Activated T-cell treated with anti-CD3 and anti-CD28 coated beads for 24 hours (primary cell): ENCODE measurements at places on chromosomes 11 and 22.

- DNase-seq = no peak
Observed at GRCh38 chr11:109798521-109798920, 294.7 kb upstream of the ZC3H12C start.

GRCh38 chr11:68051191-68052136 lies 12.6 kb downstream of the TCIRG1 start:
- no peak for DNase-seq

DNA sequence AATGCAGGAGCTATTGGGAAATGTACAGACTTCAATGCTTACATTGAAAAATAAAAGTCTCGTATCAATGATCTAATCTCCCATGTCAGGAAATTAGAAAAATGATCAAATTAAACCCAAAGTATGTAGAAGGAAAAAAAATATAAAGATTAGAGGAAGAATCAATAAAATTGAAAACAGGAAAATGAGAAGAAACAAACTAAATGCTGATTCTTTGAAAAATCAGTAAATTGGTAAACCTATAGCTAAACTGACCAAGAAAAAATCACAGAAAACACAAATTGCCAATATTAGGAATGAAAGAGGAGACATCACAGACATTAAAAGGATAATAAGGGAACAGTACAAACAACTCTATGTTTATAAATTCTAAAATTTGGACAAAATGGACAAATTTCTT lies 11.8 kb downstream of the OR2AT4 start:
- no peak for DNase-seq

GRCh38 chr11:128552783-128553661 lies 34.3 kb downstream of the ETS1 start:
- DNase-seq = no peak

DNA sequence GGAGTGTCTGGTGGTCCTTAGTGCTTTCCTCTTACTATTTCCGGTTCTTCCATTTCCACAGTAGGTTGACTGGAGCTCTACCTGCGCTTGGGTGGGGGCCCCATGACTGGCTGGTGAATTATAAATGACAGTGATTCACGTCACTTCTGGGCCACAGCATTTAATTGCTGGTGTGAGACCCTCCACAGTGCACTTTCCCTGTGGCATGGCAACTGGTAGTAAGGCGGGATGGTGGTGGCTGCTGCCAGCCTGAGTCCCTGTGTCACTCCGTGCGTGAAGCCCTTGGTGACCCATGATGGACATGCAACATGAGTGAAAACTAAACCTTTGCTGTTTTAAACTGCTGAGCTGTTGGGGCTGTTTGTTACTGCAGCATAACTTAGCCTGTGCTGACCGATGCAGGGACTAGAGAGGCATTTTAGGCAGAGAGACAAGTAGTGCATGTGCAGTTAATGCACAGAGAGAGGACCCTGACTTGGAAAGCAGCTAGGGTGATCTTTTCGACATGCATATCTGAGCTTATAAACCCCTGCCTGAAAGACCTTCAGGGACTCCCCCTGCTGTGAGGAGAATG lies 3.1 kb downstream of the PRDM11 start:
- no peak for DNase-seq
